DND-41 (cell line): ENCODE measurements at places on chromosomes 16 and 17.

- H3K27me3 ChIP-seq: peaks cover 2% of the 10 kb centered on the region
- no peaks in the 10 kb centered on the region for H3K4me1 ChIP-seq
- H3K27ac ChIP-seq: no peak overlapping the region
- no peaks in the 10 kb centered on the region for H3K36me3 ChIP-seq
- no peak overlapping the region for H3K4me3 ChIP-seq
- no peak for DNase-seq
Observed at GRCh38 chr16:20249211-20249610, 78.1 kb downstream of the GP2 start.

- no peaks in the 10 kb centered on the region for H3K36me3 ChIP-seq
- no peak overlapping the region for H3K4me3 ChIP-seq
- no peak for DNase-seq
Observed at GRCh38 chr16:57118461-57119084, 26.2 kb downstream of the CPNE2 start.

GRCh38 chr16:3121851-3122467 is 9.6 kb downstream of the ZNF205 start:
- H3K27ac ChIP-seq: no peak overlapping the region
- no peak overlapping the region for H3K4me3 ChIP-seq
- H3K4me1 ChIP-seq: peaks cover 30% of the 10 kb centered on the region
- H3K36me3 ChIP-seq: no peaks in the 10 kb centered on the region

GRCh38 chr17:81842725-81843504 is 8.1 kb upstream of the PPP1R27 start:
- H3K36me3 ChIP-seq: peaks cover 55% of the 10 kb centered on the region
- DNase-seq: no peak
- no peak overlapping the region for H3K4me3 ChIP-seq
- no peaks in the 10 kb centered on the region for H3K4me1 ChIP-seq

GRCh38 chr17:50612281-50612680 is 22.4 kb upstream of the ABCC3 start:
- no peaks in the 10 kb centered on the region for H3K4me1 ChIP-seq
- DNase-seq: no peak
- no peaks in the 10 kb centered on the region for H3K36me3 ChIP-seq
- peaks cover 20% of the 10 kb centered on the region for H3K27me3 ChIP-seq

- H3K27me3 ChIP-seq: no peaks in the 10 kb centered on the region
- H3K4me1 ChIP-seq: no peaks in the 10 kb centered on the region
- H3K27ac ChIP-seq: no peak overlapping the region
- peaks cover 7% of the 10 kb centered on the region; the same call in 1 of the 2 replicates for H3K36me3 ChIP-seq
Observed at GRCh38 chr17:4492721-4493561, 5.7 kb upstream of the SPNS2 start.

- H3K27me3 ChIP-seq: no peaks in the 10 kb centered on the region
- no peak for DNase-seq
- H3K36me3 ChIP-seq: peaks cover 58% of the 10 kb centered on the region
- H3K27ac ChIP-seq: no peak overlapping the region
- H3K4me3 ChIP-seq: no peak overlapping the region
- H3K4me1 ChIP-seq: peaks cover 36% of the 10 kb centered on the region
Observed at GRCh38 chr17:79003661-79004411, 5.7 kb downstream of the CANT1 start.

DNA sequence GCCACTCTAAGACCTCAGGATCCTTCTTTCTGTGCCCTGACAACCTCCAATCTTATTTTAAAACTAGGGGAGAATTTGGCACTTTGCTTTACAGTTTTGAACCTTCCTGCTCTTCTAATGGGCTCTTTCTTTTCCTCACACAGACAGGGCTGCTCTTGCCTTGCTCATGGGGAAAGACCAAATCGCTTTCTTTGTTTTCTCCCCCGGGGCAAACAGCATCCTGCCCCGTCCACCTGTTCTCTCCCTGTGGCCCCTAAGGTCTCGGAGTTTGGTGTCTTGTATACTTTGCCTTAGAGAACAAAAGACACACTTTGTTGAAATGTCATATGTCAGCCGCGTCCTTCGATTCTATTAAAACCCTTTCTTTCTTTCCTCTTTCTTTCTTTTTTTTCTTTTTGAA is 306.7 kb upstream of the SALL1 start:
- no peak overlapping the region for H3K4me3 ChIP-seq
- no peak overlapping the region for H3K27ac ChIP-seq
- no peaks in the 10 kb centered on the region for H3K4me1 ChIP-seq
- no peaks in the 10 kb centered on the region for H3K36me3 ChIP-seq

- H3K27me3 ChIP-seq: no peaks in the 10 kb centered on the region
- H3K36me3 ChIP-seq: peaks cover 70% of the 10 kb centered on the region
- H3K4me1 ChIP-seq: peaks cover 14% of the 10 kb centered on the region
- 0 out of 2 replicates have a peak overlapping the region, but pooled peaks have one; percentile 4 for H3K27ac ChIP-seq
- DNase-seq: no peak
Observed at GRCh38 chr17:68125111-68125870, 89.8 kb downstream of the KPNA2 start.

DNA sequence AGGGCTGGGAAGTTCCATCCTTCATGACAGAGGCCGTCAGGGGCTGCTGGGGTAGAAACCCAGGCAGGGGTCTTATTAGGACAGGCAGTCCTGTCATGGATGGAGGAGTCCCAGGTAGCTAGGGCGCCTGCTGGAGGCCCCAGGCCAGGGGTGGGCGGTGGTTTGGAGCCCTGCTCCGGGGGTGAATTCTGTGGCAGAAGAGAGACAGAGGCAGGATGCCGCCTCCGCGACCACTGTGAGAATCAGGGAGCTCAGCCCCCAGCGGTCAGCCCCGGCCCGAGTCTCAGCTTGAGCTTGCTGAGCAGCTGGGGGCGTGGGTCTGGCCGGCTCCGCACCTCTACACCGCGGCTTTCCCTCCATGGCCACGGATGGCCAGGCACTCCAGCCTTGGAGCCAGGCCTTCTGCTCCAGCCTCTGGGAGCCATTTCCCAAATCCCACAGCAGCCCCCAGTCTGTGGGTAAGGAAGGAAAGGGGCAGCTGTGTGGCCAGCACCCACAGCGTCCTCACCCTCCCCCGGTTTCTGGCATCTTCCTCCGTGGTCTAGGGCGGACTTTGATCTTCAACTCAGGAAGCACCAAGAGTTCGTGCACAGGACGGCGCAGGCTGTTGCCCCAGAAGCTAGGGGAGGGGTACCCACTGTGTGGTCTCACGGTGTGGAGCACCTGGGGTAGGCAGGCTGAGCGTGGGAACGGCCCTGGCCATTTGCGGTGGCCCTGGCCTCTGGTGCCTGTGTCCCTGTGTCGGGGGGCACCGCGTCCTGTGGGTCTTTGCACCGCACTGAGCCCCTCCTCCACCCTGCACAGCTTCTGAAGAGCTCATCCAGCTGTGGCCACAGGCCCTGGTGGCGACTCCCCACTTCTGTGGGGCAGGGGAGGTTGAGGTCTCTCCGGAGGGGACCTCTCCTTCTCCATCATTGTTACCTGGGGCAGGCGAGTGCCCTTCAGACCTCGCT is 14.1 kb downstream of the CD7 start:
- H3K27me3 ChIP-seq: no peaks in the 10 kb centered on the region
- peaks cover 91% of the 10 kb centered on the region for H3K4me1 ChIP-seq
- no peaks in the 10 kb centered on the region for H3K36me3 ChIP-seq
- H3K4me3 ChIP-seq: no peak overlapping the region; the same call in 1 of the 2 replicates
- peak overlapping the region; percentile 99 for H3K27ac ChIP-seq

GRCh38 chr17:76726776-76727718 is at the start of gene METTL23:
Gene METTL23 (plus strand): TSS chr17:76726839. CDS start chr17:76729711, 2,872 bp downstream.
- peak within 1 kb of the TSS; percentile 76 for H3K4me3 ChIP-seq
- peaks cover 61% of the 10 kb centered on the region for H3K4me1 ChIP-seq
- peaks cover 53% of the 10 kb centered on the region for H3K36me3 ChIP-seq
- H3K27me3 ChIP-seq: no peaks in the 10 kb centered on the region
- peak within 1 kb of the TSS; percentile 96 for H3K27ac ChIP-seq

GRCh38 chr17:6109536-6109935 is 39.4 kb downstream of the WSCD1 start:
- no peaks in the 10 kb centered on the region for H3K27me3 ChIP-seq
- H3K4me1 ChIP-seq: no peaks in the 10 kb centered on the region
- no peak for DNase-seq

GRCh38 chr17:37844158-37844976 is 79.8 kb upstream of the TBC1D3K start:
- no peak overlapping the region for H3K27ac ChIP-seq
- H3K4me3 ChIP-seq: no peak overlapping the region
- DNase-seq: no peak
- H3K36me3 ChIP-seq: no peaks in the 10 kb centered on the region
- H3K4me1 ChIP-seq: peaks cover 4% of the 10 kb centered on the region

DNA sequence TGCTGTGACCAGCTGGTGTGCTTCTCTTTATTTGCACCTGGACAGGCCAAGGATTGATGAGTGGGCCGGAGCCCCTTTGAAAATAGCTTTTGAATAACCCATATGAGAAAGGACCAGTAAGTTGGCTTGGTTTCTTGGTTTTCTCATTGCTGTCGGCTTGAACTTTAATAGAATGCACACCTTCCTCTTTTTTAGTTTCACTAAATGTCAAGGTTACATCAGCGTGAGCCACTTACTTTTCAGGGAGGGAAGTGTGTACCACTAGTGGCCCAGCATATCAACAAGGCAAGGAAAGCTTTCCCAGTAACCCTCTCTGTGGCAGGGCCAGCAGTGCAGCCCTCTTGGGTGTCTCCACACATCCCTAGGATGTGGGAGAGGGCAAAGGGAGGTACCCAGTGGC is 433.3 kb downstream of the CA10 start:
- no peak for DNase-seq
- no peak overlapping the region for H3K27ac ChIP-seq
- H3K4me3 ChIP-seq: no peak overlapping the region
- H3K27me3 ChIP-seq: no peaks in the 10 kb centered on the region
- no peaks in the 10 kb centered on the region for H3K36me3 ChIP-seq

- H3K27me3 ChIP-seq: no peaks in the 10 kb centered on the region
- no peak overlapping the region for H3K27ac ChIP-seq
- no peak for DNase-seq
- no peaks in the 10 kb centered on the region for H3K4me1 ChIP-seq
- H3K36me3 ChIP-seq: no peaks in the 10 kb centered on the region
- no peak overlapping the region for H3K4me3 ChIP-seq
Observed at GRCh38 chr17:823501-823902, 41.3 kb downstream of the MRM3 start.

DNA sequence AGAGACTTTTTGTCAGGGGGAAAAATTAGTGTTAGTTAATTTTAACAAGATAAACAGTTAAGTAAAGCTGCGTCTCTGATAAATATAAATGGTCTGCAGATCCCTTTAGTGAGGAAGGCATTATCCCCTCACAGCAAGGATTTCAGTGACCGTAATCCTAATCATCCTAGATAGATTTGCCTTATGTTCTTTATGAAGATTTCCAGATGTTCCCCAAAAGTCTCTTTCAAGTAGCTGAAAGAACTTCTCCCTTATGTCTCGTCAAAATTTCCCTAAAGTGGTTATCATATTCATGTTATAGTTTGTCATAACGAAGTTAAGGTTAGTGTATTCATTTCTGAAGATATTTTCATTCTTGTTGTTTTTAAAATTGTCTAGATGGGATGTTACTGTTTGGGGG is 5.6 kb downstream of the MOSMO start:
- no peak for DNase-seq
- no peak overlapping the region for H3K27ac ChIP-seq
- H3K27me3 ChIP-seq: no peaks in the 10 kb centered on the region

GRCh38 chr17:16584273-16584995 is 15.4 kb upstream of the ZNF287 start:
- H3K36me3 ChIP-seq: no peaks in the 10 kb centered on the region
- peak overlapping the region; percentile 57 for H3K27ac ChIP-seq
- DNase-seq: peak; percentile 93
- peak overlapping the region; percentile 68 for H3K4me3 ChIP-seq
- peaks cover 29% of the 10 kb centered on the region for H3K4me1 ChIP-seq

GRCh38 chr17:38873640-38874380 is 4.0 kb downstream of the LASP1 start:
- no peak overlapping the region for H3K27ac ChIP-seq
- H3K4me3 ChIP-seq: no peak overlapping the region
- H3K27me3 ChIP-seq: no peaks in the 10 kb centered on the region
- H3K4me1 ChIP-seq: peaks cover 63% of the 10 kb centered on the region
- H3K36me3 ChIP-seq: peaks cover 30% of the 10 kb centered on the region

DNA sequence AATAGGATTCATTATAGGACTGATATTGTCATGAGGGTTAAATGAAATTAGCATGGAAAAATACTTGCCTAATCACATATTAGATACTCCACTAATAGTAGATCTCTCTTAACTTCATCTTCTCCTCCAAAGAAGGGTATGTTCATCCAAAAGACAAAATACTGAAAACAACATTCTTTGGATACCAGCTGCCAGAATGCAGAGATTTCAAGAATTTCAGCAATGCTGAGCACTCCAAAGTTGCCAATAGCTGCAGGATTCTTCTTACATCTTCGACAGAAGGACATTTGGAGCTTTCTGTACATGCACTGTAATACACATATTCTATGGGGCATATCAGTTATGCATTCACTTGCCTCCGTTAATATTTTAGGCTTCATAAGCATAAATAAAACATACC is 436.5 kb downstream of the HAPSTR1 start:
- H3K36me3 ChIP-seq: no peaks in the 10 kb centered on the region
- no peaks in the 10 kb centered on the region for H3K27me3 ChIP-seq
- H3K4me3 ChIP-seq: no peak overlapping the region
- no peak overlapping the region for H3K27ac ChIP-seq

DNA sequence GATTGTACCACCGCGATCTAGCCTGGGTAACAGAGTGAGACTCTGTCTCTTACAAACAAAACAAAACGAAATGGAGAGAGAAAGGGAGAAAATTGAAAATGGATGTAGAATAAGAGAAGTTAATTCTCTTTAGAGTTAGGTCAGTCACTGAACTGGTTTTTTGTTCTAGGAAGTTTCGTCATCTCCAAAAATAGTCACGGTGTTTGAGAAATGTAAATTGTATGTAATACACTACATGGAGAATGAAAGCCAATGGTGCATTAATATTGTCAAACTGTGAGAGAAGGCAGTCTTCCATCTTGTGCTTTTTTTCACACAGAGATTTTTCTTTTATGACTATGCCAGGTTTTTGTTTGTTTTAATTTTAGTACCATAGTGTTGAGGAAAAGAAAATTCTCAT is 145.9 kb downstream of the BCAS3 start:
- no peaks in the 10 kb centered on the region for H3K27me3 ChIP-seq
- no peak overlapping the region for H3K4me3 ChIP-seq
- H3K36me3 ChIP-seq: no peaks in the 10 kb centered on the region
- no peak overlapping the region for H3K27ac ChIP-seq
- H3K4me1 ChIP-seq: no peaks in the 10 kb centered on the region
- no peak for DNase-seq

DNA sequence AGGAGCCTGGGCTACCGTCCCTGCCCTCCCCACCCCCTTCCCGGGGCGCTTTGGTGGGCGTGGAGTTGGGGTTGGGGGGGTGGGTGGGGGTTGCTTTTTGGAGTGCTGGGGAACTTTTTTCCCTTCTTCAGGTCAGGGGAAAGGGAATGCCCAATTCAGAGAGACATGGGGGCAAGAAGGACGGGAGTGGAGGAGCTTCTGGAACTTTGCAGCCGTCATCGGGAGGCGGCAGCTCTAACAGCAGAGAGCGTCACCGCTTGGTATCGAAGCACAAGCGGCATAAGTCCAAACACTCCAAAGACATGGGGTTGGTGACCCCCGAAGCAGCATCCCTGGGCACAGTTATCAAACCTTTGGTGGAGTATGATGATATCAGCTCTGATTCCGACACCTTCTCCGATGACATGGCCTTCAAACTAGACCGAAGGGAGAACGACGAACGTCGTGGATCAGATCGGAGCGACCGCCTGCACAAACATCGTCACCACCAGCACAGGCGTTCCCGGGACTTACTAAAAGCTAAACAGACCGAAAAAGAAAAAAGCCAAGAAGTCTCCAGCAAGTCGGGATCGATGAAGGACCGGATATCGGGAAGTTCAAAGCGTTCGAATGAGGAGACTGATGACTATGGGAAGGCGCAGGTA is 762 bp downstream of the CDK12 start:
- peaks cover 16% of the 10 kb centered on the region for H3K36me3 ChIP-seq
- no peak for DNase-seq
- no peaks in the 10 kb centered on the region for H3K27me3 ChIP-seq
- peaks cover 47% of the 10 kb centered on the region for H3K4me1 ChIP-seq
- H3K27ac ChIP-seq: peak overlapping the region; percentile 87
- peak overlapping the region; percentile 67 for H3K4me3 ChIP-seq
